ENCODE measurements at places on chromosomes 4 and X.

GRCh38 chr4:87153078-87153870 lies 67.1 kb downstream of the KLHL8 start:
- no peak for DNase-seq

DNA sequence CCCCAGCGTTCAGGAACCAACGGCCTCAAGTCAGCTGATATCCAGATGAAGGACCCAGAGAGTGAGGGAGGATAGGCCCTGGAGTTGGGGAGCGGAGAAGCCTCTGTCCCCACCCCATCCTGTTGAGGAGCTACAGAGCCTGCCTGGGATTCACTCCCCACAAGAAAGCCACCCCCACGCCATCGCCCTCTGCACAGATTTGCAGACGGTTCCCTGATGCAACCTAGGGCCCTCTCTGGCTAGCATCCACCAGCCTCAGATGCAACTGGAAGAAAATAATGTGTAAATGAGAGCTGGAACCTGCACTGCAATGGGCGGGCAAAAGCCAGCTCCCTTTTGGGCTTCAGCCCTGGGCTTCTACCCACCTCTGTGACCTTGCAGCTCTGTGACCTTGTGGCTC lies 185.6 kb downstream of the BCOR start:
- DNase-seq: no peak

- DNase-seq: no peak
Observed at GRCh38 chr4:158025131-158025530, 147.7 kb downstream of the GASK1B start.

DNA sequence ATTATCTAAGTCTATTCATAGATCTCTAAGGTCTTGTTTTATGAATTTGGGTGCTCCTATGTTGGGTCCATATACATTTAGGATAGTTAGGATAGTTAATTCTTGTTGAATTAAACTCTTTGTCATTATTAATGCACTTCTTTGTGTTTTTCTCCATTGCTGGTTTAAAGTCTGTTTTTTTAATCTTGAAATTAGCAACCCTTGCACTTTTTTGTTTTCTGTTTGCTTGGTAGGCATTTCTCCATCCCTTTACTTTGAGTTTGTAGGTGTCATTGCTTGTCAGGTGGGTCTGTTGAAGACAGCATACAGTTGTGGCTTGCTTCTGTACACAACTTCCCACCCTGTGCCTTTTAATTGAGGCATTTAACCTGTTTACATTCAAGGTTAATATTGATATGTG lies 434.8 kb downstream of the OPHN1 start:
- no peak for DNase-seq

- DNase-seq: no peak
Observed at GRCh38 chrX:130826249-130826648, 76.8 kb downstream of the ENOX2 start.

DNA sequence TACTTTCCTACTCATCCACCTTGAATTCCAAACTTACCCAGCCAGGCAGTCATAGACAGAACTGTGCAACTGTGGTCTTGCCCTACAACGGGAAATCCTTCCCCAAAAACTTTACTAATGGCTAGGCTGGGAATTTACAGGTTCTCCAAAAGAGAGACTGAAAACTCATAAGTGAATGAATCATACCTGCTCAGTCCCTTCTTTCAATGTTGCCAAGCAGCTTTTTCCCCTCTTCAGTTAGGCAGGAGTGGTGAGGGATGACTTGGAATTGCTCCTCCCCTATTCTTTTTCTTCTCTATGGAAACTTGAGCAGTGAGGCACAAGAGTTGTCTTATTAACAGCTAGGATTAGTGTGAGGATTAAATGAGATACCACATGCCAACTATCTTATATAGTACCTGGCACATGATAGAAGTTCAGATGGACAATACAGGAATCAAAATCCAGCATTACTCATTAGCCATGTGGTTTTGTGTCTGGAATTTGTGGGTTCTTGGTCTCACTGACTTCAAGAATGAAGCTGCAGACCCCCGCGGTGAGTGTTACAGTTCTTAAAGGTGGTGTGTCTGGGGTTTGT lies 105.9 kb downstream of the TEX13A start:
- DNase-seq: no peak

DNA sequence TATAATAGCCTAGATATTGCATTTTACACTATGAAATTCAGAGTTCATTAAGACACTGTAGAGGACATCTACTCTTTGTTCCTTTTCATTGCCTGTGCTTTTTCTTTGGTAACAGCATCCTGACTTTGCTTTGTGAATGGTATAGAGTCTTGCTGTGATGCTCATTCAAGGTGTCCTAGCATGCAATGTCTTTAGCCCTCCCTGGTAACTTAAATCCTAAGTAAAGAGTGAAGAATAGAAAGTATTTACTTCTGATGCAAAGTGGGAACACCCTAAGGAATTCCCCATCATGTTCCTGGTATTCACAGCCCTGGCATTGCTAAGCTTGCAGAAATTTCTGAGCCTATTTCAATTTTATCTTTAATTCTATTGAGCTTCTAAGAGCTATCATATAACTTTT lies 400.1 kb downstream of the FAT4 start:
- no peak for DNase-seq

- peak; percentile 76 for DNase-seq
Observed at GRCh38 chrX:16695079-16695676, 17.3 kb downstream of the CTPS2 start.

DNA sequence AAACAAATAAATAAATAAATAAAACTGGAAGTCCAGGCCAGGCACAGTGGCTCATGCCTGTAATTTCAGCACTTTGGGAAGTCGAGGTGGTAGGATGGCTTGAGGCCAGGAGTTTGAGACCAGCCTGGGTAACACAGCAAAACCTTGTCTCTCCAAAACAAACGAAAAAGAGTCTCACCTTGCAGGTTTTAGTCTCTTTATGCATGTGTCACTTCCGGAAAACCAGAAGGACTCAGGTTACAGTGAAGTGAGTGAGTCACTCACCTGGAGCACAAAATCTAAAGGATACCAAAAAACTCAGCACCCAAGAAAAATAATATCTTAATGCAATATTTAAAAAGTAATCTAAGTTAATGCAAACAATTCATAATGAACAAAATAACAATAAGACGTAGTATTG lies 20.1 kb upstream of the SLC34A2 start:
- no peak for DNase-seq

DNA sequence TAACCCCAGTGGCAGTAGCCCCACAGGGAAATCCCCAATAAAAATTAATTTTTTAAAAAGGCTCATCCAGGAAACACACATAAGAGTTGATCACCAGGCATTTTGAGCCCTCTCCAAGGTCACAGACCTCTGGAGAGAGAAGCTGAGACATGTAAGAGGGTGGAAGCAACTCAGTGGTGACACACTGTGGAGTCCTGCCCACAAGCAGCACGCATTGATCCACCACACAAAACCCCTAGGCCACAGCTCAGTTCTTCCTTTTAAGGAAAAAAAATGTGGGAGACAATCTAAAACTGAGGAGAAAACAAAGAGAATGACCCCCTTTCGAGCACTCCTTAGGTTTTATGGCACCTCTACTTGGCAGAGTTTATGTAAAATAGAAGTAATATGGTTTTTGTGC lies 71.7 kb upstream of the S100G start:
- DNase-seq: no peak

GRCh38 chr4:25299476-25300203 lies 12.9 kb upstream of the ZCCHC4 start:
- no peak for DNase-seq

DNA sequence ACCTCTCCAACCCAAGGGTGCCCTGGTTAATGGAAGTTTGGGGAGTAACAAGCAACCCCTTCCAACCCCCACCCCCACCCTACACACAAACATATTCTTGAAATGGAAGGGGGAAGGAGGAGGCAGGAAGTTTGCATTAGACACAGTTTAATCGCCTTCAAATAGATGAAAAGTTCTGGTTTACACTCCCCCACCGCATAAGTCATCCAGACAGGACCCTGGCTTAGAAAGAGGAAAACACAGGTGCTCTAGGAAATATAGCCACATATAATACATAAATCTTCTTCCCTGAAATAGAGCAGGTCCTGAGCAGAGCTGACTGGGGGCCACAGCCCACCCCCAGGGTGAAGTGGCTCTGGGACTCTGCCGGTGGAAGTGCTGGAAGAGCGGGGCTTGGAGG lies 25.1 kb downstream of the SASH3 start:
- no peak for DNase-seq

- DNase-seq: no peak
Observed at GRCh38 chrX:110723844-110724243, 71.8 kb downstream of the CHRDL1 start.
